ENCODE measurements at places on chromosomes 7 and 10. TPM values are rescaled to one million over a fixed set of nuclear protein-coding genes. Genes with fewer than 3 reads are reported as not detected.

DNA sequence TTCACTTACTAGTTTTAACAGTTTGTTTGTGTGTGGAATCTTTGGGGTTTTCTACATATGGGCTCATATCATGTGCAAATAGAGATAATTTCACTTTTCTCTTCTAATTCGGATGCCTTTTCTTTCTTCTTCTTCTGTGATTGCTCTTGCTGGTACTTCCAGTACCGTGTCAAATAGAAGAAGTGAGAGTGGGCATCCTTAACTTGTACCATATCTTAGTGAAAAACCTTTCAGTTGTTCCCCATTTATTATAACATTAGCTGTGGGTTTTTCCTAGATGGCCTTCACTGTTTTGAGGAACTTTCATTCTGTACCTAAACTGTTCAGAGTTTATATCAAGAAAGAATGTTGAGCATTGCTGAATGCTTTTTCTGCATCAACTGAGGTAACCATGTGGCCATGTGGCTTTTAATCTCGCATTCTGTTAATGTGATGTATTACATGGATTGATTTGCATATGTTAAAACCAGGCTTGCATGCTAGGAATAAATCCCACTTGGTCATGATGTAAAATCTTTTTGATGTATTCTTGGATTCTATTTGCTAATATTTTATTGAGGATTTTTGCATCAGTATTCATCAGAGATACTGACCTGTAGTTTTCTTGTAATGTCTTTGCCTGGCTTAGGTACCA, 78.7 kb downstream of the FAM107B start:
- DNase-seq: no peak

Gene PTPN20
- 23.6 TPM for total RNA-seq

DNA sequence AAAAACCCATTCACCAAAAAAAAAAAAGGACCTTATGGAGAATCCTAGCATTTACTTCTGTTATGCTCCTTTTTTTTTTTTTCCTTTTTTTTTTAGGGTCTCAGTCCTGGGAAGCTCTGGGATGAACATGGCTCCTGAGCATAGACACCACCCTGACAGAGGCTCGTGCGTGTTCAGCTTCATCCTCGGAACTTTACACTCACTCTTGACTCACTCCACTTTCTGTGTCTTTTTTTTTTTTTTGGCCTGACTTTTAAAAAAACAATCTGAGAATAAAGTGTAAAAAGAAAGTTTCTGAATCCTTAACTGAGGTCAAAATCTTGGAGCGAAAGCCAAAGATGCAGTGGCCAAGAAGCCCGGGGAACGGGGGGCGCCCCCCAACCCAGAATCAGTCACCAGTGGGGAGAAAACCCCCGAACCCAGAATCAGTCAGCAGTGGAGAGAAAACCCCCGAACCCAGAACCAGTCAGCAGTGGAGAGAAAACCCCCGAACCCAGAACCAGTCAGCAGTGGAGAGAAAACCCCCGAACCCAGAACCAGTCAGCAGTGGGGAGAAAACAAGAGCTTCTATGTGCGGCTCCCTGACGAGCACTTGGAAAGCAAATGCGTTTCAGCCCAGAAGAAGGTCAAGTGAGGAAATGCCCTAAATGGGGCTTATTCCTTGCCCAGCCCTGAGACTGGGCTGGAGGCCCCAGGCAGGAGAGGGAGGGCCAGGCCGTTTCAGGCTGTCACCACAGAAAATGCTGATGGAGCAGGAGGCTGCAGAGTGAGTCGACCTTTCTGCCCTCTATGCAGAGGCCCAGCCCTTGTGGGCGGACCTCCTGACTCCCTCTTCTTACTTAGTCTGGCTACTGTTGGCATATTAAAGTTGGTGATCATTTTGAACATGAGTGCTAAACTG, 19.0 kb upstream of the PFKP start:
- peak; percentile 26 for DNase-seq

Gene MEST
- total RNA-seq: 16.2 TPM

Gene TUBAL3
- 1.0 TPM for total RNA-seq

DNA sequence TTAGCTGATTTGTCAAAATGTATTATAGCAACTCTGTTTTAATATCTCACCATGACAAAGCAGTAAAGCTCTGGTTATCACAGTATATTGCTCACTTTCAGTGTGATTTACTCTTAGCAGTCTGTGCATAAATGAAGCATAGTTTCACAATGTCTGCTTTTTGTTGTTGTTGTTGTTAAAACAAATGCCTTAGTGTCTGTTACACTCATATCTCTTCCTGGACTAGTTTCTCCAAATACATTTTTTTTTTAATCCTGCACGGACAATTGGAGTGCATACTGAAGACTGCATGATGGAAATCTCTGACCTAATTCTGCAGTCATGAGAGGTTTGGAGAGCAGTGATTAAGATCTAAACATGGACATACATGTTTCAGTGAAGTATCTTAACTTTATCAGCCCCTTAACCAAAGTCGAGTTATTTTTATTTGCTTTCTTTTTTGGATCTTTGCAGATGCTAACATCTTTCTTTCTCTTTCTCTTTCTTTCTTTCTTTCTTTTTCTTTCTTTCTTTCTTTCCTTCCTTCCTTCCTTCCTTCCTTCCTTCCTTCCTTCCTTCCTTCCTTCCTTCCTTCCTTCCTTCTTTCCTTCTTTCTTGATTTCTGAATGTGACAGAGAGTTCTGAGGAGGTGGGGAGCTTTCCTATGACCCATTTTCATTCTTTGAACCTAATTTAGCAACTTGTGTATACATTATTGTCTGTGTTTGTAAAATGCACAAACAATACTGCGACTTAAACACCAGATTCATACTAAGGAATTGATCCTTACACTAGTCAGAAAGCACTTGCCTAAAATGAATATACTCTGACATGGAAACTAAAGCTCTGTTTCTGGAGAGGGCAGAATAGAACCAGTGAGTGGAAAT, 161.5 kb upstream of the AGR3 start:
- DNase-seq: no peak

Gene DGKI
- total RNA-seq: 10.2 TPM

Gene GIMAP5
- 9.3 TPM for total RNA-seq

GRCh38 chr10:13086056-13086455, 13.9 kb upstream of the OPTN start:
- no peak for DNase-seq

Gene MMD2
- total RNA-seq: not detected

Gene HEPACAM2
- not detected for total RNA-seq

DNA sequence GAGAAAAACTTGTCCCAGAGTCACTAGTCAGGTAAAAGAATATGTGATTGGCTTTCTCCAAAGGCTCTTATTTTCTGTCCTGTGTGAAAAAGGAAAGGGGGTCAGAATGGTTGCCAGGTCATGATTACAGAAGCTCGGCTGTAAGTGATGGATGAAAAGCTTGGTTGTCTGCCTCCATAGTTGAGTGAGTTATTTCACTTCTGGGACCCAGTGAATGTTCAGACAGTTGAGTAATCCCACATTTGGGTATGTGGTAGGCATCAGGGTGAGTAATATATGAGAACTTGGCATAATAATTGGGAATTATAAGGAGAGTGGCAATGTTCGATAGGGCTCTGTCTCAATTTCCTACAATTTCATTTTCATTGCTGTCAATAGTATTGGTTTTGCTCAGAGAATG, 72.5 kb downstream of the BBS9 start:
- DNase-seq: no peak

Gene MACROH2A2
- total RNA-seq: 14.7 TPM

DNA sequence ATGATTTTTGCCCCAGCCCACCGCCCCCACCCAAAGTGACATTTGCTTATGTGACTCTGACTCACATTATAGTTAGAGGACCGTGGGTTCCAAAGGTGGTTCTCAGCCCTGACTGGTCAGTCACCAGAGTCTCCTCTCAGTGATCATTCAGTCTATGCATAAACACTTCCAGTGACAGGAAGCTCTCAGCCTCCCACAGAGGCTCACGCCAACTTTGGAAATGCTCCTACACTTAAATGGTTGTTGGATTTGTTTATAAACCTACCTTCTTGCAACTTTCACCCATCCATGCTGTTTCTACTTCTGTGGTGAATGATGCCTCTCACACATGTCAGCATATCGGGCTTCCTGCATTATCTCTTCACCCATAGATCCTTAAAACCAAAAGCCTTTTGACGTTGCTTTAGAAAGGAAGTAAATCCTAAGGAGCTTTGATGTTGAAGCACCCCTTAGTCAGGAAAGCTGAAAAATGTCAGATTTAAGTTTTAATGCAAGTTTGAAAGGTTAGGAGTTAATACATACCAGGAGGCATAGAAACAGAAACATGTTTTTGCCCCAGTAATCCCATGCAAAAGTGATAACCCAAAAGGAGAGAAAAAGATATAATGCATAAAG, 46.5 kb upstream of the FGL2 start:
- no peak for DNase-seq

DNA sequence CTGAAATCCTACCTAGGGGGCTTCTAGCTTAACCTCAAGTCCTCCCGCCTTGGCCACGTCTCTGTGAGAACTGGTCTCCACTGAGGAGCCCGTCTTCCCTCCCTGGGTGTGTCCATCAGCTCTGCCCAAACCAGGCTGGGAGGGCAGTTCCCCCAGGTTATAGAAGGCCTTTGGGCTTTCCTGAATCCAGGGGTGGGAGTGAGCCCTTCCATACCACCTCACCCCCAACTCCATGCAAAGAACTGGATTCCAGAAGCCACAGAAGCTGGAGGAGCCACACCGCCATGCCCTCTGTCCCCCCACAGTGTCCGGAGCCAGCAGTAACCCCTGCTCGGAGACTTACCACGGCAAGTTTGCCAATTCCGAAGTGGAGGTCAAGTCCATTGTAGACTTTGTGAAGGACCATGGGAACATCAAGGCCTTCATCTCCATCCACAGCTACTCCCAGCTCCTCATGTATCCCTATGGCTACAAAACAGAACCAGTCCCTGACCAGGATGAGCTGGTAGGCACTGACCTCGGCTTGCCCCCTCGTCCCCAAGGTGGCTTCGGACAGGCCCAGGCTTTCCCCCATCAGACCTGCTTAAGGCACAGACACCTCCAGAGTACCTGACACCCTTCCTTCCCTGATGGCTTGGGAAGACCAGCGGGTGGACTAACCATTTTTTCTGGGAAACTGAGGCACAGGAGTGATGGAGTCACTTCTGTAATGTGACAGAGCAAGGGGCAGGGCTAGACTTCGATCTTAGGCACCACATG, 4.7 kb downstream of the CPA1 start:
- DNase-seq: no peak

Gene DPP6
- 0.35 TPM for total RNA-seq

GRCh38 chr10:113020475-113020753, 70.4 kb downstream of the TCF7L2 start:
- no peak for DNase-seq

- peak; percentile 13 for DNase-seq
Measured at GRCh38 chr10:73838008-73838567, 26.7 kb upstream of the NDST2 start.

Gene ABCB1
- total RNA-seq: 3.0 TPM

Gene RADIL
- total RNA-seq: 6.9 TPM

DNA sequence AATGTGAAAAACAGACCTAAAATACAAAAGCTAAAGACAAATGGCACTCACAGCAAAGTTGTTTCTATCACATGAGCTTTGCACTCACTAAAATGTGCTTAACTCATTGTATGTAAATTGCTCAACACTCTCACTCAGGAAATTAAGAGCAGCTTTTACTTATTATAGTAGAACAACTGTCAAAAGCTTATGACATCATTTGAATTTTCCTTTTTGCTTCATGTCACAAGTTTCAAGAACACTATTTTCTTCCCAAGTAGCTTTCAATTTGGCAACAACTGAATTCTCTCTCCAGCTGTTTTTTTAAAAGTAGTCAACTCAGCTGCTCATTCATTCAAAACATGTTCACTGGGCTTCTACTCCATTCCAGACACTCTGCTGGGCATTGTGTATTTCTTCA, 46.9 kb downstream of the ATE1 start:
- DNase-seq: no peak

GRCh38 chr10:97765201-97765600, 6.6 kb downstream of the SFRP5 start:
- DNase-seq: no peak

Gene CDH23
- 6.3 TPM for total RNA-seq

Gene STK31
- total RNA-seq: 0.28 TPM

Gene FGFBP3
- total RNA-seq: 0.47 TPM

DNA sequence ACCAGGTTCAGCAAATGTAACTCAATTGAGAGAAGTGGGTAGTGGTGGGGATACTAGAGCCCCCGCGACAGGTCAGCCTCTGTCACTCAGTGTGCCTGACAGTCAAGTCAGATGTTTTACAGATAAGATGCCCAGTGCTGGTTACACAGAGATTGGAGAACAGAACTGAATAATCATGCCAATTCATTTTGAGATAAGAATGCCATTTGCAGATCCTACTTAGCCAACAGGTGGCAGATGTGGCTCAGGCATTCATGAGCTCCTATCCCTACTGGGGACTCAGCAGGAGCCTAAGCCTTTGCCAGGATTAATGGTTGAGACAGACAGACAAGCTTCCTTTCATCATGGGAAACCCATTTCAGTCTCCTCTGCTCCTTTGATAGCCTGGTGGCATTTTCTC, 137.8 kb downstream of the MAPK8 start:
- DNase-seq: no peak

DNA sequence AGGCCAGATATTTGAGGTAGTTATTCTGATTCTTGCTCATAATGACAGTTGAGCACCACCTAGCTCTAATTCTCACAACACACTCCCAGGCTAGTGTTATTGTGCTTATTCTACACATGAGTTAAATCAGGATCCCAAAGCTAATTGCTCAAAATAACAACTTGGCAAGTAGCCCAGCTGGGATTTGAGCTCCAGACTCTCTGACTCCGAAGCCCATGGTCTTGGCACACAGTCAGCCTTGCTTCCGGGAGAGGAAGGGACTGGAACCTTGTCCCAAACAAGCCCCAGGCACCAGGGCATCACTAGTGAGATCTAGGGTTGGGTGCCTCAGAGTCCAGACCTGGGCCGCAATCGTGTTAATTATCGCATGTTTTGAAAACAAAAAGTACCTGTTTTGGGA, 101.4 kb downstream of the GPAM start:
- peak; percentile 46 for DNase-seq

DNA sequence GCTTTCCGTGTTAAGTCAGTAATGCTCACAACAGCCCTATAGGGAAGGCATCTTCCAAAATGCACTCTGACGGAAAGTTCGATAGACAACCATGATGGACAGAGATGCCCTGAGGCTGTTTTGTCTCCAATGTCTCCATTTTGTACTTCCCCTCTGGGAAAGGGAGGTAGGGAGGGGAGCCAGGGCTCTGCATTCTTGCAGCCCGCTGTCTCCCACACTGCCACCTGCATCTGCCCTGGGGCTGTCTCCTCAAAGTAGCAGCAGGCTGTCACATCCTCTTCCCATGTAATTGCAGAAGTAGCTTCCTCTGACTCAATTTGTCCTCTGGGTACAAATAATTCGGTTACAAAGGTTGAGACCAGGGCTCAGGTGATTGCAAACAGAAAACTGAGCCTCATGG, 131.4 kb downstream of the GPAM start:
- DNase-seq: no peak

- DNase-seq: no peak
Measured at GRCh38 chr7:3738964-3739363, 437.9 kb downstream of the SDK1 start.

Measured in right cardiac atrium (tissue), 5 donors.